ENCODE measurements at places on chromosomes 3 and 15.

GRCh38 chr3:126287536-126288241 is 69.5 kb downstream of the KLF15 start:
- DNase-seq, result peak; percentile 19

GRCh38 chr3:127052121-127052561 is 69.2 kb downstream of the PLXNA1 start:
- DNase-seq, result no peak

GRCh38 chr3:124610130-124610529 is 120.1 kb upstream of the UMPS start:
- no peak for DNase-seq

DNA sequence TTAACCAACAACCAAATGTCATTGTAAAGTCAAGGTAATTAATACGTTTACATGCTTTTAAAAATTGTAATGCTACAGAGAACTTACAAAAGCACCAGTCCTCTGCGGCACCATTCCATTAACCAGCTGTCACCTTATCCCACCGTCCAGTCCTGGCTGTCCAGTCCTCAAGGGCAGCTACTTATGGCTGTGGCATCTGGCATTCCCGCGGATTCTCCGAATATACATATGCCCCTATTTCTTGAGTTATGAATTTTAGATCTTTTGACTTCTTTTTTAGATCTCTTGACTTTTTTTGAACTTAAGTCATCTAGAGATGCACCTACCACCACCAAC is 382 bp upstream of the POMGNT2 start:
- DNase-seq, result no peak

DNA sequence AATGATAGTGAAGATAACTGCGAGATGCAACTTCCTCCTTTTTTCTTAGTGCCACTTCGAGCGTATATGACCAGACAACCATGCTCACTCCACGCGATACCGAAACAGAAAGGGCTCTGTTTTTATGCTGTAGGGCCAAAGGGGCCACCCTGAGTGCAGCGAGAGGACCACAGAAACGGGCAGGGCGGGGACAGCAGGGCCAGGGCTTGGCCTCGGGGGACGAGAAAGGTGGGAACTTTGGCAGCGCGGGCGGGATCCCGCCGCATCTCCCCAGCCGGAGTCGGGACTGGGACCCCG is 483 bp downstream of the VPS13C start:
- DNase-seq, result peak; percentile 72

All from stimulated activated CD8-positive, alpha-beta memory T cell treated with anti-CD3 and anti-CD28 coated beads, Interleukin-4, amount 100 ng/mL, for 48 hours (primary cell).